Amniotic stem cell (primary cell): ENCODE measurements at places on chromosomes 2 and 18.
A peak's percentile ranks its signal among the peaks of the same experiment; 100 is the strongest.

- peak; percentile 48 for DNase-seq
Measured at GRCh38 chr18:48446582-48447225, 37.5 kb upstream of the ZBTB7C start.

DNA sequence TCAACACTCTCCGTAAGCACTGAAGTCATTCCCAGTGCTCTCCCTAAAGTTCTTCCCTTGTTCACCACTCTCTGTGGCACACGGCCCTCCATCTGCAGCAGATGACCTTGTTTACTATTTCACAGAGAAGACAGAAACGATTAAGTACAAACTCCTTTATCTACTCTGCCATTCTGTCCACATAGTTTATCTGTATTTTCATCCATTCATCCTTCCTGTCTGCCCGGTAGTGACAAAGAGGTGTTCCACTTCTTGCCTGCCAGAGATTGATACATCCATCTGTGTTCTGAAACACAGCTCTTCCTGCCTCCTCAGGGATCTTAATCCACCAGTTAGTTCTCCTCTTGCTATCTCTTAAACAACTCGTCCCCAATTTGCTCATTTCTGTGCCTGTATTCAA lies 77.9 kb upstream of the CD226 start:
- DNase-seq = no peak

DNA sequence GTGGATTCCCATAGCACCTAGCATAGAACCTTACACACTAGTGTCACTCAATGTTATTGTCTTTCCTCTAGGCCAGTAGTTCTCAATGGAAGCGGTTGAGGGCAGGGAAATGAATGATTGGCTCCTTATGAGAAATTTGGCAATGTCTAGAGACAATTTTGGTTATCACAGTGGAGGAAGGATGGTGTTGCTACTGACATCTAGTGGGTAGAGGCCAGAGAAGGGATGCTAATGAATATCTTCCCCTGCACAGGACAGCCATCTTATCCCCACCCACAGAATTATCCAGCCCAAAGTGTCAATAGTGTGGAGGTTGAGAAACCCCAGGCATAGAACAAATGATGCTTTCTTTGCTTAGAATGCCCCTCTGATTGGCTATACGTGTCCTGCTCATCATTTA lies 15.8 kb downstream of the C18orf63 start:
- no peak for DNase-seq

- no peak for DNase-seq
Measured at GRCh38 chr2:67616749-67617148, 219.6 kb downstream of the ETAA1 start.

DNA sequence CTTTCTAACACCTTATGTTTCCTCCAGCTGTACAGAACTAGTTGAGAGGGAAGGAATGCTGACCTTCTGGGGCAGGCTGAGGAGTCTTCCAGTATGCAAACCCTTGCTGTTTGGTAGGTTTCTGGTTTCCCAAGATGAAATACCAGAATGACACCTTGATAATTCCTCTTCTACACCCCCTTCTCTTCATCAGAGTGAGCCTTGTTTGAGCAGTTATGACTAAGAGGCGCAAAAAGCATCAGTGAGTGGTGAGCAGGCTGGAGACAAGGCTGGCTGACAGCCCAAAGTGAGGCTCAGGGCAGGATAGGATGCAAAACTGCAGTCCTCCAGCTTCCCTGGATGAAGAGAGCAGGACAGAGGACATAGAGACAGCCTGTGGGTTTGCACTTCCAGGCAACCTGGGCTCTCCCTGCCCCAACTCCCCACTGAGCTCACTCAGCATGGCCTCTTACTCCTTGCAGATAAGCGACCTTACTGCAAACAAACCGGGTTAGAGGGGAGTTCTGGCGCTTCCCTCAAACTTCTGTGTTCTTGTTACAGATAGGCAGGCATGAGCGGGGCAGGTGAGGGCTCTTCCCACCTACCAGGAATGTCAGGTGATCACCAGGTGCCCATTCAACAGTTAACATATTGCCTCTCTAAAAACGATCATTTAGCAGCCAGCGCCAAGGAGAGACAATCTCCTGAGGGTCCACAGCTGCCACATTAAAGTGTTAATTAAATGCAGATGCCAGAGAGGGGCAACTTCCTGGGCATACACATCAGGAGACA lies 5.4 kb downstream of the MPPE1 start:
- no peak for DNase-seq

DNA sequence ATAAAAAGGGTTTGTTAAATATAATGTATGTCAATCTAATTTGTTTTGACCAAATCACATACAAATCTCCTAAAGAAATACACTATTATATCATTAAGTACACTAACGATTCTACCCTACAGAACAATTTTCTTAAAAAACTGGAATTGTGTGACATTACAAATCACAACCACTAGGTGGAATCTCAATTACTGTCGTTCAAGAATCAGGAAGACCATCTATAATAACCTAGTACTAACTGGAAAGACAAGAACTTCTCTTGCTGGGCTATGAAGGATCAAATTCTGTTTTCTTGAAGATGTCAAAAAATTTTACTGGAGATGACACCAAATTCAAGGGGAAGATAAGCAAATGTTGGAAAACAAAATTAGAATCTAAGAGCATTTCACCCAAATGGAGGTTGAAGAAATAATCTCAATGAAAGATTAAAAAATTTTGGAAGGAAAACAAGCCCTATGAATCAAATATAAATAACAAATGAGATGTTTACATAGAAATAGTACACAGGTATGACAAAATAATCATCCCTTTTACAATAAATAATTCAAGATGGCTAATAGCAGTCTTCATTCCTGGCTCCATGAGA lies 110.9 kb downstream of the STK39 start:
- no peak for DNase-seq

- no peak for DNase-seq
Measured at GRCh38 chr2:216942016-216942415, 82.2 kb upstream of the TNP1 start.

GRCh38 chr2:118705032-118705431 lies 142.4 kb downstream of the EN1 start:
- no peak for DNase-seq

DNA sequence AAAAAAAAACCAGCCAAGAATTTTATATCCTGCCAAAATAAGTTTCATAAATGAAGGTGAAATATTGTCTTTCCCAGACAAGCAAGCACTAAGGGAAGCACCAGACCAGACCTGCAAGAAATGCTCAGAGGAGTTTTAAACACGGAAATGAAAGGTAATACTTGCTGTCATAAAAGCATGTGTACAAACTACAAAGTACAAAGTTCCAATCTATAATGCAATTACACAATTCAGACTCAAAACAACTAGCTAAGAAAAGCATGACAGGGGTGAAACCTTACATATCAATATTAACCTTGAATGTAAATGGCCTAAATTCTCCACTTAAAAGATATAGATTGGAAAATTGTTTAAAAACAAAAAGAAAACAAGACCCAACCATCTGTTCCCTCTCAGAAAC lies 45.0 kb upstream of the ASXL3 start:
- DNase-seq = no peak

- no peak for DNase-seq
Measured at GRCh38 chr2:75647771-75648170, 1.2 kb downstream of the MRPL19 start.

DNA sequence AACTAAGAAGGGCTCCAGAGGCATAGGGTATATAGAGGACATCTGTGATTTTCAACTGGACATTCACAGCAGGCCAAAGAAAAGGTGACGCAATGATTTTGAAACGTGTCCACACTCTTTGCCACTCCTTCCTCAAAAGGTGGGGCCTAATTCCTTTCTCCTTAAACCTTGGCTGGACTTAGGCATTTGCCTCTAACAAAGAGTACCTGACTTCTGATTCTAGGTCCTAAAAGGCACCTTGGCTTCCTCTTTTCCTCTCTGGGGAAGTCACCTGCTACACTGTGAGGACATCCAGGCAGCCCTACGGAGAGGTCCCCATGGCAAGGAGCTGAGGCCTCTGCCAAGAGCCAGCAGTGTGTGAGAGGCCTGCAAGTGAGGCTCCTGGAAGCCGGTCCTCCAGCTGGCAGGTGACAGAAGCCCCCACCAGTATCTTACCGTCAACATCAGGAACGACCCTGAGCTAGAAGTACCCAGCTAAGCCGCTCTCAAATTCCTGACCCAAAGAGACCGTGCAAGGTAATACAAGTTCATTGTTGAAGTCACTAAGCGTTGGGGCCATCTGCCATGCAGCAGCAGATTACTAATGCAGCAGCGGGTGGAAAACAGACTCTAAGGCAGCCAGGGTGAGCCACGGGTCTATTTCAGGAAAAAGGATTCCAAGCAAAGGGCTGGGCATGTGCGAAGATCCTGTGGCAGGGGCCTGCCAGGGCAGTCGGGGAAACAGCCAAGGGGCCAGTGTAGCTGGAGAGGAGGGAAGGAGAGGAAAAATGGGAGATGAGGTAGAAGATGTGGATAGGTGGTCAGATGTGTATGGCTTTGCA lies 7.4 kb upstream of the HES6 start:
- DNase-seq = no peak
